Urinary bladder (tissue), 4 donors: ENCODE measurements at places on chromosomes 11 and 22. TPM values are rescaled to one million over a fixed set of nuclear protein-coding genes. Genes with fewer than 3 reads are reported as not detected.
A peak's percentile ranks its signal among the peaks of the same experiment; 100 is the strongest.

Gene KCNJ11
- 1.4 TPM for total RNA-seq

GRCh38 chr11:17513853-17514252 is 30.4 kb downstream of the USH1C start:
- no peak for DNase-seq

GRCh38 chr22:22043296-22044078 is 60.9 kb upstream of the TOP3B start:
- DNase-seq: no peak

GRCh38 chr22:29831186-29831921 is 6.7 kb downstream of the ASCC2 start:
- DNase-seq: no peak

Gene PARVG
- total RNA-seq: 5.8 TPM

DNA sequence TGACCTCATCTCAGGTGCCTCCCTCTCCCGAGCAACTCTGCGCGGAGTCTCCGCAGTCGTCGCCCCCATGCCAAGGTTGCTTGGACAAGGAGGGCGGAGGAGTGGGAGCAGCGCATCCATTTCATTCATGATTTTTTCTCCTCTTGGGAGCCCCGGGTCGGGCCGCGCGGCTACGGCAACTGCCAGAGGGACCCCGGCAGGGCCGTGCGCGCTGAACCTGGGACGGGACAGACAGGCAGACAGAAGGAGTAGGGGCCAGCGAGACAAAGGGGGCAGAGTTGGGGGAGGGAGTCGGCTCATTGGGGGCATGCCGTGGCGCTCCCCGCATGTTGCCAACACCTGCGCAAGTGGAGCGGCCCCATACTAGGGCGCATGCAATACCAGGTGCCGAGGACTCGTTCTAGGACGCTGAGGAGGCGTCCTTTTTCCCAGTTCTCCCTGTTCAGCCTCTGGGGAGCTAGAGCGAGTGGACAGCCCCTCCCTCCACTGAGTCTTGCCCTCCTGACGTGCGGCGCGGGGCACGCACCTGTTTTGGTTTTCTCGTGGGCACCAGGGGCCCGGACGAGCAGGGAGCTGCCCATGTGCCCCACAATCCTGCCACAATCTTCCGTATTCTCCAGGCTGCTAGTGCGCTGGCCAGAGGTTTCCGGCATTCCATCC is 501 bp upstream of the PTPN5 start:
- DNase-seq: no peak

DNA sequence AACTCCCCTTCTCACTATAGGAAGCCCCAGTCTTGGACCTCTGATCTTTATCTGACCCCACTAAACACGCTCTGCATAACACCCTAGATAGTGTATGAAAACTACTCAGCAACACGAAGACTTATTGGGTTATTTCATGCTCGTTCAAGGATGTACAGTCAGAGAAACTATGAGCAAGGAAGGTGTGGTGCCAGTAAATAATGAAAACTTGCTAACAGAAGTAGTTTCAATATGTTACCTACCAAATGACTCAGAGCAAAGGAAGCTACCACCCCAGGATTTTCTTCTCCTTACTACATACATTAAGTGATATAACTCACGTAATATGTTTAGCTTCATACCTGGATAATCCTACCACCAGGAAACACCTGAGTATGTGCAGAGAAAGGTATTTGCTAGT is 25.9 kb upstream of the LYVE1 start:
- no peak for DNase-seq

DNA sequence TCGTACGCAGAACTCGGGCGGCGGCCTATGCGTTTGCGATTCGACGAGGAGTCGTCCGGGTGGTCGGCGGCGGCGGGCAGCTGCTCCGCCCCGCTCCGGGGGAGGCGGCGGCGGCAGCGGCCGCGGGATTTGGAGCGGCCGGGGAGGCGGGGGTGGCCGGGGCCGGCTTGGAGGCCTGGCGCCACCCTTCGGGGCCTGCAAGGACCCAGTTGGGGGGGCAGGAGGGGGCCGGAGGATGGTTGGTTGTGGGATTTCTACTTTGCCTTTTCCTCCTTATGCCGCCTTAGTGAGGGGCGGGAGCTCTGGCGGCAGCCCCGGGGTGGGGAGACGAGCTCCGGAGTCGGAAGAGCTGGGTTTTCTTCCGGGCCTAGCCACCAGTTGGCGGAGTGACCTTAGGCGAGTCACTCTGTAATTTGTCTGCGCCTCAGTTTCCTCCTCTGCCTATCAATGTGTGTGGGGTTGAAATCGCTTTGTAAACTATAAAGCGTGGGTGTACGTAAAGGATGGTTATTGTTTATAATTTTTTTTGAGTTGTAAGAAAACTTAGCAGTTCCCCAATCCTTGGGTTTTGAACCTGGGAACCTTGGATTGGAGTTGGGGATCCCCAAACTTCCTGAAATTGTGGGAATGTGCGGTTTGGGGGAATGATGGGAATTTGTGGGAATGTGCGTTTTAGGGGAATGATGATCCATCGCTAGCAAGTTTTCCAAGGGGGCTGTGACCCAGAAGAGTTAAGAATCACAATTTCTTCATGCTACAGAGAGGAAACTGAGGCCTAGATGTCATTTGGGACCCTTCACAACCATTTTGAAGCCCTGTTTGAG is 679 bp downstream of the TUG1 start:
- no peak for DNase-seq

Gene CDHR5
- total RNA-seq: not detected

DNA sequence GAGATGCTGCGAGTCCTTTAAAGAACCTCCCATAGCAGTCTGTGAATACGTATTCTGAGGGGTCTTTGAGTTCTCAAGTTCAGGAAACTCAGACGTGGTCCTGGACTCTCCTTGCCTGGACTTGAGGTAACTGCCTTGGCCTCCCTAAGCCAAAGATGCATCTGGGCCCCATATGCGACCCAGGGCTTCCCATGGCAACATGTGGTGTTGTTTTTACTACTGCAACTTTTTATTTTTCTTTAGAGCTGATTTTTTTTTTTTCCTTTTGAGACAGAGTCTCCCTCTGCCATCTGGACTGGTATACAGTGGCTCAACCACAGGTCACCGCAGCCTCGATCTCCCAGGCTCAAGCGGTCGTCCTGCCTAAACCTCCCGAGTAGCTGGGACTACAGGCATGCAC is 321.1 kb downstream of the ST3GAL4 start:
- no peak for DNase-seq

DNA sequence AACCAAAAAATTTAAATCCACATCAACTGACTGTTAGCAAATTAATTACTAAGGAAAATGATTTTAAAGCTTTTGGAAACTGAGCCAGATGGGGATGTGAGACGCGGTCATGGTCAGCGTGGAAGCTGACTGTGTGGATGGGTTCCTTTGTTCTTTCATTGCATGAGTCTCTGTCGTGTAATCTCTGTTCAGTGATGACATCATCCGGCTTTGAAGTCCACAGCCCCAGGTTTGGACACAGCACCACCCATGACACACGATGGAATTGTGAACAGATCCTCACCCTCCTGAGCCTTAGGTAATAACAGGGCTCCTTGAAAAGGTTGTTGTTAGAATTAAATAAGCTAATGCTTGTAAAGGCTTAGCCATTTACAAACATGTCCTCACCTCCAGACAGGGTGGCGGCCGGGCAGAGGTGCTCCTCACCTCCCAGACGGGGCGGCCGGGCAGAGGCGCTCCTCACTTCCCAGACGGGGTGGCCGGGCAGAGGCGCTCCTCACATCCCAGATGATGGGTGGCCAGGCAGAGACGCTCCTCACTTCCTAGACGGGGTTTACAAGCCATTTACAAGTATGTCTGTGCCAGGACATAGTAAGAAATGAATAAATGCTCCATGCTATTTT is 677.3 kb downstream of the TBC1D22A start:
- no peak for DNase-seq

- DNase-seq: peak; percentile 83
Observed at GRCh38 chr11:75428281-75428724, 4.7 kb downstream of the KLHL35 start.

- DNase-seq: no peak
Observed at GRCh38 chr22:19844377-19845053, 10.2 kb downstream of the GNB1L start.

Gene UPK3A
- total RNA-seq: 88.9 TPM

- no peak for DNase-seq
Observed at GRCh38 chr11:56558574-56558973, 15.5 kb upstream of the OR5M11 start.

- DNase-seq: no peak
Observed at GRCh38 chr11:124036666-124037065, 4.5 kb downstream of the OR10G7 start.

GRCh38 chr11:134731213-134731961 is 319.3 kb upstream of the B3GAT1 start:
- DNase-seq: no peak

- no peak for DNase-seq
Observed at GRCh38 chr11:26519469-26519868, 52.6 kb downstream of the MUC15 start.
